ENCODE measurements at places on chromosomes 5 and 9. TPM values are rescaled to one million over a fixed set of nuclear protein-coding genes. Genes with fewer than 3 reads are reported as not detected.

DNA sequence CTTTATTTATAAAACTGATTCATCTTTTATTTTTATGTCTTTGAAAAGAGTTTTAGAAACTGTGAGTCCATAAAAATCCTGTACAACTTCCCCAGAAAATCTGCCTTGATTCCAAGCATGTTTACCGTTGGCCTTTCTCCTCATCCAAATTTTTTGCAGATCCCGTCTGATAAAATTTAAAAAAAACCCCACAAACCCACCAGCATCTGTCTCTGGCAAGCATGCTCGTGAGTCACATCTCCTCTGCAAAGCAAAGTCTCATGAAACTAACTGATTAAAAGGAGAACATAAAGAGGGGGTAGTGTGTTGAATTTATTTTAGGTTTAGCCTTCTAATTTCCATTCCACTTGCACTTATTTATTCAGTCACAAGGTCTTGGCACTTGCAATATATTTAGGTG is 109.4 kb downstream of the MAT2B start:
- no peak for DNase-seq

GRCh38 chr5:149544028-149544420 is 7.2 kb downstream of the CSNK1A1 start:
- no peak for DNase-seq

DNA sequence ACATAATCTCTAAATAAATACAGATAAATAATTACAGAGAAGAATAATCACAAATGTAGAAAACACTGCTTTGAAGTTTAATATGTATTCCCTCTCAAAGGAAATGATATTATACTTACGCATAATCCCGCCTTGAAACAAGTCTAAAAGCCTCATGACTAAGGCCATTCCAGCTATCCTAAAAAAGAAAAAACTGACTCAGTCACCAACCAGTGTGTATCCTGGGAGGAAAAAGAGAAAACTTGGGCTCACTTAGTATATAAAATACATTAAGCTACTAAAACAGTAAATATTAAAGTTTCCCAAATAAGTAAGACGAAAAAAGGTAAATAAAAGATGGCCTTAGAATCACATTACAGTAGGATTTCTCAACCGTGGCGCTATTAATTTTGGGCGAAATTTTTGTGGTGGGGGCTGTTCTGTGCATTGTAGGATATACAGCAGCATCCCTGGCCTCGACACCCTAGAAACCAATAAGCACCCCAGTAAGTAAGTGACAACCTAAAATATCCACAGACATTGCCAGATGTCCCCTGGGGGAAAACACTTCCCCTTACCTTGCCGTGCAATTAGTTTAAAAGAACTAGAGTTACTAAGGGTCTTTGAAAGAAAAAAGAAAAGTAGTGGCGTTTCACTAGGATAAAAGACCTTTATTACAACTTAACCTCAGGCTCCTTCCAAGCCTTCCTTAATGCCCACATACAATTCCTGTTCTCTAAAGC is 1.1 kb downstream of the HSPA9 start:
- DNase-seq = no peak

DNA sequence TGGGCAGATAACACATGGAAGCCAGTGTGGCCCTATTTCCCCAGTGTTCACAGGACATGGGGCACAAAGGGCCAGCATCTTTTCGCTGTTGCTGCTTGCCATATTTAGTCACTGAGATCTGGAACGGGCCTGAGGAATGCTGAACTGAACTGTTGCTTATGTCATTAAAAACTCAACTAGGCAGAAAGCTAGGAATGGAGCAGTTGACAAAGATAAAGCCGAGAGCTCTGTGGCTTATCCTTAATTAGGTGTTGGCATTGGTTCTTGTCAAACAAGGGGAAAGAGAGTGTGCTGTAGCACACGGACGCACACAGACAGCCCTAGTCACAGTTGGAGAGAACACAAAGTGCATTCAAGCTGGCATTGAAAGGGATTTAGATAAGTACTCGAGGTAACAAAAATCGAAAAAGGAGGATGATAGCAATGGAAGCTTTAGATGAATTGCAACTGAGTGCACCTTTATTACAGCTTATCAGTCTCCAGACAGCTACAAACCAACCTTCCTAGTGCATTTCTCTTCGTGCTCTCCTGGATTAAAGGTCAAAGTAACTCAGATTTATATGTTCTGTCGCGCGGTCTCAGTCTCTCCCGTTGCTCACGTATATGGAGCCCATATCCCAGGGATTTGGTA is 450.2 kb upstream of the ZNF608 start:
- DNase-seq = no peak

GRCh38 chr9:79166005-79166404 is 405.8 kb upstream of the TLE4 start:
- no peak for DNase-seq

LCN2 gene
- total RNA-seq = 2.2 TPM

PCDHB14 gene
- total RNA-seq = under 0.01 TPM

IL3 gene
- not detected for total RNA-seq

- DNase-seq = peak; percentile 91
Observed at GRCh38 chr5:88729084-88729828, 153.7 kb downstream of the MEF2C start.

DNA sequence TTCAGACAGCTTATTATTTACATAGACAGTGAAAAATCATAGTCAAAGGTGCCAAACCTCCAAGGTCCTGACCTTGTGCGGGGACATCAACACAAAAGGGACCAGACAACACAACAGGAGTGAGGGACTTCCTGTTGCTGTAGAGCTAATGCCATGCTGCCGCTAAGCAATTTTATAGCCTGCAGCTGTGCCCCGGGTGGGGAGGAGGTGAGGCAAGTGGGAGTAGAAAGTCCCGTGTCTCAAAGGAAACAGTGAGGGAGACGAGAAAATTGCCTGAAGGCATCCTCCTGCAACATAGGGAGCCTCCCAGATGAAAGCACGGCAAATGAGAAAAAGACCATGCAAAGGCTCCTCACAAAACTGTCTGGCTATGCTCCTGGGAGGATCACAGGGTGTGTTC is 58.8 kb downstream of the CAAP1 start:
- no peak for DNase-seq

SCGB3A2 gene
- not detected for total RNA-seq

- no peak for DNase-seq
Observed at GRCh38 chr9:107720501-107720900, 230.9 kb upstream of the KLF4 start.

GRCh38 chr5:27392716-27393115 is 354.3 kb upstream of the CDH9 start:
- DNase-seq = peak; percentile 9

DNA sequence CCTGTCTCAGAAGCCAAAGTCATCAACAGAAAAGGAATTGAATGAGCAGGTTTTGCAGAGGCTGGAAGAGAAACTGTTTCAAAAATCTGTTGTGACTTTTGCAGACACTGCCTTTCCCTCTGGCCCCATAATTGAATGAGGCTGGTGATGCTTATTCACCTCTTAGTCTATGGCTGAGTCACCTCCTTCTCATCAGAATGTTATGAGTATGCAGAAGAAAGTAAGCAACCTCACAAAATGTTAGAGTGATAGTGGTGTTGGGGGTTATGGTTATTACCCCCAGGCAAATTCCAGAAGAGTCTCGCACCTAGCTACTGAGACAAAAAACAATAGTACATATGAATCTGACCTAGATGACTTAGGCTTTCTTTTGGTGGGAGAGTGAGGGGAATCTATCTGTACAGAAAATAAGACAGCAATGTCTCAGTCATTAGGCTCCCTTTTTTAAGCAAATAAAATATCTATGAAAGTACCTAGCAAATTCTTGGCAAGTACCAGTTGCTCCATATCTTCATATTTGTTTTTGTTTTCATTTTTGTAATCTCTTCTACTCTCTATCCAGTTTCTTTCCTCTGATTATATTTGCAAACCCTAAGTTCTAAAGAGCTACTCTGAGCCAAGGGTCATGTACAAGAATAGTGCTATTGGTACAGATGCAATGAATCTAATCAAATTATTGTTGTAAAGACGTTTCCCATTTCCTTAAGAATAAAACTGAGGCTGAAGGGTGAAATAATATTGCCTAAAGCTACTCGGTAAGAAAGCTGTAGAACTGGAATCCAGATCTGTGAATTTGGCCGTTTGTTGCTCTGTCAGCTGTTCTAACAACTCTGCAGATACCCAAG is 498.1 kb upstream of the TNC start:
- DNase-seq = no peak

SPACA9 gene
- total RNA-seq = 10.0 TPM

PTGER4 gene
- 323 TPM for total RNA-seq

JAKMIP2 gene
- 8.6 TPM for total RNA-seq

DNA sequence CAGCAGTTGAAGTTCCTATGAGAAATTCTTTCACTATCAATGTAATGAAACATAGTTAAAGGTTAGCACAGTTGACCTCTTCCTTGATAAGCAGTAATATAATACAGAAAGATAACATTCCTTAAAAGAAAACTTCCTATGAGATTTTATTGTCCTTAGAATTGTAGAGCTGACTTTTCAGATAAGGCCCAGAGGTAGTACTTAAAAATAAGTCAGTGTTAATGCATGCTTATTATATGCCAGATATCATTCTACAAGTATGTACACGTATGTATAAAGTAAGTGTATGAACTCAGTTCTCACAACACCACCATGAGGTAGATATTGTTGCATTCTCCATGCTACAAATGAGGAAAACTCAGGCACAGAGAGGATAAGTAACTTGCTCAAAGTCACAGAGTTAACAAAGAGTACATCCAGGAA is 15.3 kb downstream of the AP3S1 start:
- no peak for DNase-seq

GLRA1 gene
- not detected for total RNA-seq

FCN1 gene
- total RNA-seq = 10.5 TPM

EXOSC3 gene
- 46.9 TPM for total RNA-seq

GRCh38 chr9:14320271-14321181 is 6.6 kb upstream of the NFIB start:
- no peak for DNase-seq

- DNase-seq = no peak
Observed at GRCh38 chr9:33180526-33181184, 13.5 kb upstream of the B4GALT1 start.

DNAJC18 gene
- 4.6 TPM for total RNA-seq

- DNase-seq = no peak
Observed at GRCh38 chr9:121217609-121218292, 16.1 kb upstream of the RAB14 start.

DNA sequence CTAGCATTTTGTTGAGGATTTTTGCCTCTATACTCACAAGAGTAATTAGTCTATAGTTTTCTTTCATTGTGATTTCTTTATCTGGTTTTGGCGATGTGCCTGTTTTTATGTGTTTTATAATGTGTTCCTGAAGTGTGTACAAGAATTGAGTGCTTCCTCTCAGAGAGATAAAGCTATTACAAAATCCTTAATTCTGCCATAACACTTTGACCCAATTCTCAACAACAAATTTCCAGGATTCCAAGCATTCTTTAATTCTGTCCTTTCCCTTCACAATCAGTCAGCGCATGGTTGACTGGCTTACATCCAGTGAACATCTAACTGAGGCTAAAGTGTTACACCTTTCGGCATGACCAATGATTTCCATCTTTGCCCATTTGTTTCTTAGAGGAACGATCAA is 282.9 kb upstream of the MVB12B start:
- DNase-seq = no peak

GRCh38 chr5:18675041-18675440 is 1040.8 kb downstream of the TAF11L14 start:
- DNase-seq = no peak

GOLGA2 gene
- total RNA-seq = 29.4 TPM

- DNase-seq = no peak
Observed at GRCh38 chr5:151258816-151259215, 5.8 kb downstream of the GM2A start.

- DNase-seq = no peak
Observed at GRCh38 chr5:143023411-143024096, 253.4 kb downstream of the ARHGAP26 start.

DNA sequence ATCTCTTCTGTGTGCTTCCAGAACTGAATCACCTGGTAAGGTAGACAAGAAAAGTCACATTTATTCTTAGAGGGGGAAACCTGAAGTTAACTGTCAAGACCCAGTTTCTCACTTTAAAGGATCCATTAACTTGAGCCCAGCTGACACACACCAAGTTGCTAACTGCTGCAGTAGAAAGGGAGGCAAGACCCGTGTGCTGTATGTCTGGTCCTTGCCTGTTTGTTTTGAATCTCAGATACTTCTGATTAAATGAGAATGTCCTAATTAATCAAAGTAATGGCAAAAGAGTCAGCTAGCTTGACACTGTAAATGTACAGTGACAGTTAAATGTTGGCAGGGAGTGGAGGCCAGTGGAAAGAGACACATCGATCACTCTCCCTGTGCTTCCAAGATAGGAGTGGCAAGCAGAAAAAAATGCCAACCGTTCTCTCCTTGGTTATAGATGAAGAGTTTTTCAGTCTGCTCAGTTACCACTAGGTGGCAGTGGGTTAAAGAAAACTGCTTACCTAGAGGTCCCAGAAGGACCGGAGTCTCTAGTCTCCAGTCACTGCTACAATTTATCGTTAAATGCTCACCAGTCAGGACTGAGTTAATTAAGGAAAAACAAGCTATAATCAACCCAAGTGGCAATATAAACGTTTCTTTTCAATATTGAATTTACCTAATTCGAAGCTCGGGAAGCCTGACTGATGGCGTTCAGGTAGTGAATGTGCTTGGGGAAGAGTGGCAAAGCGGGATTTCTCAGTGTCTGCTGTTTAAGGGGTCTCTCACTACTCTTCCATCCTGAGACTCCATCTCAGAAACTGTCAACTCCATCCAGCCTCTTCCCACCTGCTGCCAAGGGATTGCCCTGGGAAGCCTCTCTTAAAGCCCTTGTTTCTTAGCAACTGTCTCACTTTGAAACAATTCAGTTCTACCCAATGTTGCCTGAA is 18.4 kb downstream of the LSM11 start:
- peak; percentile 66 for DNase-seq

- no peak for DNase-seq
Observed at GRCh38 chr5:160675988-160676387, 176.0 kb downstream of the ATP10B start.

GFI1B gene
- total RNA-seq = 72.4 TPM

DNA sequence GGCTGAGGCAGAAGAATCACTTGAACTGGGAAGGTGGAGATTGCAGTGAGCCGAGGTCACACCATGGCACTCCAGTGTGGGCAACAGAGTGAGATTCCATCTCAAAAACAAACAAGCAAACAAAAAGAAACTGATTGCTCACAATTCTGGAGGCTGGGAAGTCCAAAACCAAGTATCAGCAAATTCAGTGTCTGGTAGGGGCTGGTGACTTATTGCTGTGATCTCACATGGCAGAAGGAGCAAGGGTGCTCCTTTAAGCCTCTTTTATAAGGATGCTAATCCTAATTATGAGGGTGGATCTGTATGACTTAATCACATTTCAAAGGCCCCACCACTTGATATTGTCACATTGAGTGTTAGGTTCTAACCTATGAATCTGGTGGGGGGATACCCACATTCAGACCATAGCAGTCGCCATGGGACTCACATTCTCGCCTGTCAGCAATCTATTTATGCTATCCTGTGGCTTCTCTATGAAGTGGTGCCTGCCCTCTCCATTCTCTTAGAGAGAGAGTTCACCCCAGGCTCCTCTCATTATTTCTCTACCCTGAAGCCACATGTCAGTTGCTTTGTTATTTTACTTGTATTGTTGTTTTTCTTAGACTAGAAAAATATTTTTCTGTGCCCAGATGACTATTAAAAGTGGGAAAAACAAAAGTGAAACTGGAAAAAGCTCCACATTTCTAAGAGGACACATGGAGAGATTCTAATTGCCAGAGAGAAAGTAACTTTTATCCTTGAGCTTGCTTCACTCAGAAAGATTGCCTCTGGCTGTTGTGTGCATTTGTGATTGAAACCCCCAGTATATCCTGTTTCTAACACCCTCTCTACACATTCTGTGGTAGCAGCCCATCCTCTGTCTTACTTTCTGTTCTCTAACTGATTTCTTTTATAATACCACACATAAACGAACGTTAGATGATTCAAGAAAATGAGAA is 18.8 kb upstream of the PRLR start:
- DNase-seq = no peak

All from hematopoietic multipotent progenitor cell (in vitro differentiated cells).